ENCODE measurements at places on chromosomes 4 and X. TPM values are rescaled to one million over a fixed set of nuclear protein-coding genes. Genes with fewer than 3 reads are reported as not detected.
A peak's percentile ranks its signal among the peaks of the same experiment; 100 is the strongest.

- DNase-seq: no peak
These were observed 56.6 kb upstream of the WDR1 start for GRCh38 chr4:10173037-10173753.

The GJB1 gene
- 5.4 TPM for total RNA-seq

- no peak for DNase-seq
These were observed 106.0 kb downstream of the IQCM start for GRCh38 chr4:149709640-149710039.

DNA sequence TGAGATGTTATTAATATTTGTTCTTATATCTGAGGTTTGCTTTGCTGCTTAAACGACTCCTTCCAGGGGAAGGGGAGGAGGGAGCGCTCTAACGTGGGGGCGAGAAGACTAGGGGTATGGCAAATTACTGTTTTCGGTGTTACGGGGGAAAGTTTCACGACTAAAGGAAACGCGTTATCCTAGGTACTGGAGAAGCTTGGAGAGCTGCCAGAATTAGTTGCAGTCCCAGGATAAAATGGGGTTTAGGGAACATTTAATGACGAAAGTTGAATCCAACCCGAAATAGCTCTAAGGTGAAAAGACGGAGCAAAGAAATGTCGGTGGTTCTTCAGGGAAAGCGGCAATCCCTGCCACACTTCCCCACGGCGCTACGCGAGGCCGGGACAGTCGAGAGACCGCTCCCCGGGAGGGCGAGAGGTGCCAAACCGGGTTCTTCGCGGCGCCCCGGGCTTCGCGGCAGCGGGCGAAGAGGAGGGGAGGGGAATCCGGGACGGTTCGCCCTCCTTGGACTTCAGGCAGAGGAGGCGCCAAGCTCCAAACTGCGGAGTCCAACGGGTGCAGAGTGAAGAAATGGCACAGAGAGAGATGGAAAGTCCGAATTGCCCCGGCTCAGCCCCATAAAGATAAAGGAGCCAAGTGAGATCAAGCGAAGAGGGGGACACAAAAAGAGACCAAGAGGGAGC is 724 bp downstream of the THOC2 start:
- peak; percentile 62 for DNase-seq

DNA sequence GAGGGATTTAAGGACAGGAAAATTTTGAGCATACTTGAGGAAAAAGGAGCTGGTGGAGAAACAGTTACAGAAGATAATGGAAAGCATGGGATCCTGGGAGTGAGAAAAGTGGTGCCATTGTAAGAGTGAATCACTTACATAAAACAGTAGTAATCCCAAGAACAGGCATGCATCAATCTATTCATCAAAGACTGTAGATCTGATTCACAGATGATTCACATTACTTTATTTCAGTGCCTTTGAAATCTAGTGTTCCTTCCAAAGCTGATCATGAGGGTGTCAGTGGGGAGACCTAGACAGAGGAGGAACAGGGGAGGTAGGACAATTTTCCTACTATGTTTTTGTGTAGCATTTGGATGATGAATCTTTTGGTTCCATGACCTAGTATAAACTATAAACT is 102.7 kb downstream of the TAB3 start:
- DNase-seq: no peak
